Dorsolateral prefrontal cortex (tissue), 122 donors: ENCODE measurements at places on chromosomes 4 and X. TPM values are rescaled to one million over a fixed set of nuclear protein-coding genes. Genes with fewer than 3 reads are reported as not detected.

The FRG2 gene
- total RNA-seq = not detected

The OPN1MW3 gene
- not detected for total RNA-seq

GRCh38 chrX:2756548-2756947 lies 4.7 kb downstream of the XG start:
- no peak for DNase-seq

DNA sequence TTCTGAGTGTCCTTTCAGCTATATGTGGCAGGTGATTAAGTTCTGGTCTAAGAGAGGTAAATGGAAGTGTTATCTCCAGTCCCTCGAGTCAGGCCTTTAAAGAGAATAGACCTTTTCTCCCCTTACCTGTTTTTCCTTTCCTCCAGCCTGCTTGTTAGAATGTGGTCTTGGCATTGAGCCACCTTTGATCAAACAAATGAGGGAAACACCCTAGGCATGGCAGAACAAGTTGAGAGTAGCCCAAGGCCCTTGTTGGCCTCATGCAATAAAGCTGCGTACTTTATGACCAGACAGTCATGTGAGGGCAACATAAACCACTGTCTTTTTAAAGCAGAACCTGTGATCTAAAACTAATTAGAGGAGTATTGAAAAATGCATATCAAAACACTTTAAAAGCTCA lies 13.2 kb upstream of the IL13RA2 start:
- DNase-seq = no peak

The CDS1 gene
- total RNA-seq = 24.0 TPM

- DNase-seq = no peak
These were observed 147.6 kb downstream of the PPP3CA start for GRCh38 chr4:101199507-101200285.

DNA sequence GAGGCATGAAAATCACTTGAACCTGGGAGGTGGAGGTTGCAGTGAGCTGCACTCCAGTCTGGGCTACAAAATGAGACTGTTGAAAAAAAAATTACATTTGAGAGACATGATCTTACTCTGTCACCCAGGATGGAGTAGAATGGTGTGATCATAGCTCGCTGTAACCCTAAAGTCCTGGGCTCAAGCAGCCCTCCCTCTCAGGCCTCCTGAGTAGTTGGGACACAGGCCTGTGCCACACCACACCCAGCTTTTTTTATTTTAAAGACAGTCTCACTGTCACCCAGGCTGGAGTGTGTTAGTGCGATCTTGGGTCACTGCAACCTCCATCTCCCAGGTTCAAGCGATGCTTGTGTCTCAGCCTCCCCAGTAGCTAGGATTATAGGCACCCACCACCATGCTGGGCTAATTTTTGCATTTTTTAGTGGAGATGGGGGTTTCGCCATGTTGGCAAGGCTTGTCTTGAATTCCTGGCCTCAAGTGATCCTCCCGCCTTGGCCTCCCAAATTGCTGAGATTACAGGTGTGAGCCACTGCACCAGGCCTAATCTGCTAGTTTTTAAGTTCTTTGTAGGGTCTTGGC lies 6.1 kb downstream of the RPS3A start:
- no peak for DNase-seq

DNA sequence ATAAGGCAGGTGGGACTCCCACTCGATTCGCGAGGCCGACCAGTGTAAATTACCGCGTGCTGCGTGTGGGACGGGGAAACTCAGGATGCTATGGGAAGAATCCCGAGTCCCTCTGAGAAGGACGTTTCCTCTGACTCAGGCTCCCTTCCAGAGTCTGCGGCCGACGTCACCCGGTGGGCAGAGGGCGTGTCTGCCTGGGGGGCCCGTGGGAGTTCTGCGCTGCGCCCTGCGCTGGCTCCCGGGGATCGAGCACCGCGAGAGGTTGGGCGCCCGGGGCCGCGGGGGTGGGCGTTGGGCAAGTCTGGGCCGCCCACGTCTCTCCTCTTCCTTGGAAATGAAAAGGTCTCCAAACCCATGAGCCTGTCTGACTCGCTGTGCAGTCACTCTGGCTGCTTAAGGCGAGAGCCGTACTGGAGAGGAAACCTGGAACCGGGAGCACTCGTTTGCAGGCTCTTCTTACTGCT lies 568 bp downstream of the NIPAL1 start:
- DNase-seq = peak; percentile 46

DNA sequence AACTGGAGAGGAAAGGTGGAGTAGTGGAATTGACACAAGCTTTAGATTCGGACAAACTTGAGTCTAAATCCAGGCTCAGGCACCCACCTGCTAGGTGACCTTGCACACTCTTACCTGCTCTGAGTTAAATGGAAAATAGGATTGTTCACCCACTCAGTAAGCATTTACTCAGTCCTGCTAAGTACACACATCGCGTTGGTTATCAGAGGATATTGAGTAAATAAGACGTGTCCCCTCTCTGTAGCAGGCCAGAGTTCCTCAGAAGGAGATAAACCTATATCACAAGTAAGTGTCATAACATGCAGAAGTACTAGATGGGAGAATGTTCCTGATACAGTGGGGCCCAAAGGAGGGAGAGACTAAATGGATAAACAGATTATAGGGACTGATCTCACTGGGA lies 117.7 kb downstream of the SMIM20 start:
- no peak for DNase-seq
